Thoracic aorta (tissue), 2 donors: ENCODE measurements at places on chromosomes 7 and 10. TPM values are rescaled to one million over a fixed set of nuclear protein-coding genes. Genes with fewer than 3 reads are reported as not detected.
A peak's percentile ranks its signal among the peaks of the same experiment; 100 is the strongest.

Gene GIMAP7
- total RNA-seq, result 12.6 TPM

Gene WDFY4
- 14.9 TPM for total RNA-seq

Gene ACTR3C
- 6.4 TPM for total RNA-seq

Gene OR9A2
- not detected for total RNA-seq

Gene FOXP2
- 17.6 TPM for total RNA-seq

Gene FKBP9
- 196 TPM for total RNA-seq

Gene ZNF467
- total RNA-seq, result 7.4 TPM

Gene KCNIP2
- total RNA-seq, result 1.2 TPM

Gene FAM24B
- total RNA-seq, result 9.1 TPM

Gene CYP2C8
- not detected for total RNA-seq

Gene VPS50
- total RNA-seq, result 25.3 TPM

Gene ANKRD1
- 2.8 TPM for total RNA-seq

Gene GPR158
- total RNA-seq, result not detected

Gene PRKCQ
- total RNA-seq, result 0.42 TPM

DNA sequence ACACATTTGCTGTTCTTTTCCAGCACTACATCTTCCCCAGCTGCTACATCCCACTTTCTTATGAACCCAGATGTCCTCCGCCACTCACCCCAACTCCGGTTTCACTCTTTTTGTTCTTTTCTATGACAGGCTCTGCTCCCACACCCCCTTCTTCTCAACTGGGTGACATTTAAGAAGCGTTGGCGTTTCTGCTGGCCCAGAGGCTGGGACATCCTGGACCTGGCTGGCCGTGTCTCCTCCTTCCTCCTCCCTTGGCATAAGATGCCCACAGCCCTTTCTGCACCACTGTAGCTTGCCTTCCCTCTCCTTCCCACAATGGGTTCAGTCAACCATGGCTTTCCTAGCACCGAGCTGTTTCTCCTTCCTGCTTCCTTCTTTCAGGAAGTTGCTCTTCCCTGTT is 9.4 kb upstream of the CALML5 start:
- no peak for DNase-seq

GRCh38 chr7:46175221-46175620 is 254.1 kb upstream of the IGFBP3 start:
- DNase-seq, result no peak

- DNase-seq, result no peak
Observed at GRCh38 chr7:136868496-136869000, at the start of gene CHRM2. Gene CHRM2, plus strand, starts transcription at chr7:136868652. Its CDS starts 146,214 bp downstream, at chr7:137014866.

- DNase-seq, result no peak
Observed at GRCh38 chr7:47293884-47294555, 287.9 kb downstream of the TNS3 start.

DNA sequence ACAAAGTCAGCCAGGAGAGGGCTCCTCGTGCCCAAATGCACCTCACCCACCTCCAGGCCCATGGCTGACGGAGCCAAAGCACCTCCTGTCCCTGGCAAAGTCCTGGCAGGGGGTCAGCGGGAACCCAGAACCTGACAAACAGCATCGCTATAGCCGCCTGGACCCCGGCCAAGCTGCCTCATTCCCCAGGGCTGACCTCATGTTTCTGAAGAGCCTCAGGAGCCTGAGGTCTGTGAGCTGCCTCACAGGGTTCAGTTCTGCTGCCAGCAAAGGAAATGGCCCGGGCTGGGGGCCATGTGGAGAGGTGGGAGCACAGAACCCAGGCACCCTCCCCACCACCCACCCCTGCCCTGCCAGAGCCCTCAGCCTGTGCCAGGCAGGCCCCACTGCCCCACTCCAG is 4.2 kb upstream of the NANOS1 start:
- peak; percentile 80 for DNase-seq

DNA sequence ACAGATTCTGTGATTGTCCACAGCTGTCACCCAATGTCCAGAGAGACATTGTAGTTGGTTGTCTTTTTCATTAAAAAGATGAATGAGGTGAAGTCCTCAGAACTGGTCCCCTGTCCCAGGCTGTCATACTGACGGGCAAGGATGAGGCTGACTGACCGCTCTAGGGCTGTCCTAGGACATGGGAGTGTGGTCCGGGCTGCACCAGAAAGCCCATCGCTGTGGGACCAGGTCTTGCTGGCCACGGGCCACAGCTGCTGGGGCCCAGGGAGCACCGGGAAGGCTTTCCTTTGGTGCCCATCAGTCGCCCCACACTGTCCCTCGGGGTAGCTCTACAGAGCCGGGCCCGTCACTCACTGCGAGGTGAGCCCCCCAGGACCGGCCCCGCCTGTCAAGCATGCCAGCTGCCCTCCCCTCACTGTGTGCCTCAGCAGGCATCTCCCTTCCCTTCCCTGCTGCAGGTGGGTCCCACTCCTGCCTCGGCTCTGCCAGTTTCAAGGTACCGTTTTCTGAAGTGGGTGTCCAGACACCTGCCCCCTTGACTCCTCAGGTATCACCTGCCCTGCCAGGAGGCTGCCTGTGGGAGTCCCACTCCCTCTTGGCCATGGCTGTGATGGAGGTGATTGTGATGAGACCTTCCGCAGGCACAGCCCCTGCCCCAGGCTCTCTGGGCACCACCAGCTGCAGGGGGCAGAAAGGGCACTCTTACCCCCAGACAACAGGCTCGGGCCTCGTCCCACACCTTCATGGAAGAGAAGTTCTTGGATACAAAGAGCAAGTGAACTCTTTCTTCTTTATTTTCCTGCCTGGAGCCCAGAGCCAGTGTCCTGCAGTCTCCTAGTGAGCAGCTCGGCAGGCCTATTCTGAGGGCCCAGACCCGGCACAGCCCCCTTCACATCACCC is 21.7 kb downstream of the LRRC27 start:
- no peak for DNase-seq

GRCh38 chr7:116922545-116922944 is 30.8 kb upstream of the ST7 start:
- no peak for DNase-seq

DNA sequence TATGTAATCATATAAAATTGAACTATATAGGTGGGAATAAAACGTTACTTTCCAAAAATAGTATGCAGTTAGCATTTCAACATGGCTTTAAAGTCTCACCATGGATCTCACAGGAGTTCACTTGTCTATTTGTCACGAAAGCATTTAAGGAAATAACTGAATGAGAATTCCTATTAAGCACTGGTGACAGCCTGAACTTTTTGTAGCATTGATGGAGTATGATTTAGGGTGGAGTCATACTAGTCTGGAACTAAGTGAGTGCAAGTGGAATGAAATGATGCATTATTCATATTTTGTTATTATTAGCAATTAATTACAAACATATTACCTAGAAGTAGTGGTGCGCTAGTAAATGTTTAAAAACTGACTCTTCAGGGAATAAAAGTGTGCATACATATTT is 26.0 kb upstream of the HIBADH start:
- no peak for DNase-seq

GRCh38 chr10:86662186-86663045 is 5.9 kb upstream of the LDB3 start:
- no peak for DNase-seq

DNA sequence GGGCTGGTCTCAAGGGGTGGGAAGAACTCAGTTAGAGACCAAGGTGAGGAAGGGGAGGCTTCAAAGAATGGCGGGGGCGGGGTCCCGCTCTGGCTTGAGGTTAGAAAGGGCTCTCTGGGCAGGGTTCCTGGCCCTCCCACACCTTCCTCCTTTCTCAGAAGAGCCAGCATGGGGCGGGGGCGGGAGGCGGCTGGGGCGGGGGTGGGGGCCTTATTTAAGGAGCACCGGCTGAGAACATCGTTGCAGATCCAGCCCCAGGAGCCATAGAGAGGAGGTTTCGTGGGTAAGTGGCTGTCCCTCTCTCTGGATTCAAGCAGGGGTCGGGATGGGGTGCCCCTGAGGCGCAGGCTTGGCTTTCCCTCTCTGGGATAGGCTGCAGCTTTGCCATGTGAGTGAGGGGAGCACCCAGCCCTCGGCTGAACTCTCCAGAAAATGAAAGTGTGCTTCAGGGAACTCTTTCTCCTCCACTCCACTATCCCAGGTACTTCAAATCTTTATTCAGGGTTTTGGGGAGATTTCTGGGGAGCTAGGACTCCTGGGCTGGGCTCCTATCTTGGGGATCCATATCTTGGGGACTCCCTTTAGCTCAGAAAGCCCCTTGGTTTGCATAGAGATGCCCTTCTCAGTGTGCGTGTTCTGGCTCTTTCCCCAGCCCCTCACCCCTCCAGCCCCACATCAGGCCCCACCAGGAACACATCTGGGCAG is 3.3 kb upstream of the CUEDC2 start:
- no peak for DNase-seq

GRCh38 chr7:111050875-111051416 is 40.0 kb upstream of the LRRN3 start:
- DNase-seq, result no peak

DNA sequence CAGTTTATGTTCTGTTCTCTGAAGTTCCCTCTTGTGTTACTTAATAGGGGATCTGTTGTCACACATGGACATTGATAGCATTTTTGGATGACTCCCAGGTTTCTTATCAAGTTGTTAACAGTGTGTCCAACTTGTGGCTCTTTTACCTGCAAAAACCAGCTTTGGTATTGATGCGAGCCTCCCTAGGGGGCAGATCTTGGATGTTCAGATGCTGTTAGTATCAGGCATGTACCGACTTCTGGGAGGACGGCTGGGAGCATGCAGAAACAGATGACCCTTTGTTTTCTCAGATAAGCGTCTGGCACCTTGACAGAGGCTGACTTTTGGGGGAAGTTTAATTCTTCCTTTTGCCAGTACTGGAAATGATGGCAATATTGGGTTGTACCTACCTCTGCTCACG is 2.2 kb downstream of the PLPP4 start:
- DNase-seq, result no peak

DNA sequence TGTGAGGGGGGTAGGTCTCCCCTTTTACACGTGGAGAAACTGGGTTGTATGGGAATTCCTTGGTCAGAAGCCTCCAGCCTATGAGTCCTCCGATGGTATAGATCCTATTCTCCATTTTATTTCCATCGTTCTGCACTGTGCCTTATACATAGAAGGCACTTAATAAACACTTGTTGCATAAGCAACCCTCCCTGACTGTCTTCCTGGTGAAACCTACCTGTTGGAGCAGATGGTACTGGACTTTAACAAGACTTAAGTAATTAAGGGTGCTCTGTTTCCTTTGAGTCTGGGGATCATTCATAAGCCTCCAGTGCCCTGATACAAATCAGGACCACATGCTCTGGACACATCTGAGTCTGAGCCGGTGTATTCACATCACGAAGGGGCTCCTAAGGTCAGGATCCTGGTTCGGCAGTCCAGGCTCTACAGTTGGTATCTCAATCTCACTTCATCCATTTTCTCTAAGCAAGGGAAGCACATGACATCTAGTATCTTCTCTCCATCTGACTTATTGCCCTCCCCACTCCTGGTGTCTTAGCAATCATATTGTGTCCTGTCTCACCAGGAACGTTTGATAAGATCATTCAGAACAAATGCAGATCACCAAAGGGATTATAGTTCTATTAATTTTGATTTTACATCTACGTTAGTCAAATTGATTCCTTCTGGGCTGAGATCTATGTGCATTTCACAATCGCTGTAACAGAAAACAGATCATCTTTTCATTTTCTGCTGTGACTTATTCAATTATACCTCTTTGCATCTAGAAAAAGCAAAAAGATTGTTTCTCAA is 22.8 kb upstream of the EZH2 start:
- DNase-seq, result no peak

DNA sequence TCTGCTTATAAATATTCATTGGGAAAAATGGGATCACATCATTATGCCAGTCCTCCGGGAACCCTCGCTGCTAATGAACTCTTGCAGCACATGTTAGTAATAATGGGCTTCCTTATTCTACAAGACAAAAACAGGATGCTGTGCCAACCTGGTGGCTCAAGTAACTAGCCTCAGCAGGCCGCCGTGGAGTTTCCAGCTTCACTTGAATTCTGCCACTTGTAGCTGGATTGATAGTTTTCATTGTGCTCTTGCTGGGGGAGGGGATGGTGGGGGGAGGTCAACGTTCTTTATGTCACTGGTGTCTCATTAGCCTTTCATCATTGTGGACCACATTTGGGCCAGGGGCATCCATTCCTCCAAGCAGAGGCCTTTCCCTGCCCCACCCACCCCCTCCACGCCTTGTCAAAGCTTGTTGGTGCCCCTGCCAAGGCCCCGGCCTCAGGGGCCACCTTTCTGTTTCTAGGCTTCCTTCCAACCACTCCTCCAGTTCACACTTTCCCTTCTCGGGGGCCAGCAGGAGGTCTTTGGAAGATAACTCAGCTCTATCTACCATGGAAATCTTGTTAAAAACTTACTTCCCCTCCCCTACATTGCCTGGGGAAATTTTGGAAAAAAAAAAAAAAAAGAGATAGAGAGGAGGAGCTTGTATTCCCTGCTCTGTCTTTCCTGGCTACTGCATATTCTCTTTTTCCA is 153.9 kb downstream of the BMPER start:
- no peak for DNase-seq

GRCh38 chr7:51369746-51370145 is 53.1 kb upstream of the COBL start:
- DNase-seq, result no peak

- DNase-seq, result no peak
Observed at GRCh38 chr10:79445977-79446757, 743 bp upstream of the ZCCHC24 start.

DNA sequence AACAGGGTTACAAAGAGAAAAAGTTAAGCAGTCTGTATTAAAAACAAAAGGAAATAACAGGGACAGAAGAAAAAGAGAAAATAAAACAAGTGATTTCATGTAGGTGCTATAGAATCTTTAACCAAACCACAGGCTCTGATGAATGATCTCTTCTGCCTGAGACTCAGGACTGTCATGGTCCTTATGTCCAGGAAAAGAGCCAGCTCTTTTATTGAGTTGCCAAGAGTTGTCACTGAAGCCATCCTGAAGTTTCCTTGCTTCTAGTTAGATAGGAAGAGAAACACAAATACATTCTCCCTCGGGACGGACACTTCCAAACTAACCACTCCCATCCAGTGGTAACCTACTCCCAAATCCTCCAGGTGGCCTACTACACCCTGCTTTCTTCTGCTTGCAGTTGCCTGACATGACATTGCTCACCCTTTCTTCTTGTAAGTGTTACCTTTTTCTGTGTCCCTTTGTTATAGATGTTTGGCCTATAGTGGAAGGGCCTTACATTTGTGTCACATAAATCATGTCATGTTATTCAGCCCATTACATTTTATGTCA is 346.7 kb downstream of the NRG3 start:
- no peak for DNase-seq

GRCh38 chr10:73076360-73077183 is 20.1 kb downstream of the P4HA1 start:
- no peak for DNase-seq

DNA sequence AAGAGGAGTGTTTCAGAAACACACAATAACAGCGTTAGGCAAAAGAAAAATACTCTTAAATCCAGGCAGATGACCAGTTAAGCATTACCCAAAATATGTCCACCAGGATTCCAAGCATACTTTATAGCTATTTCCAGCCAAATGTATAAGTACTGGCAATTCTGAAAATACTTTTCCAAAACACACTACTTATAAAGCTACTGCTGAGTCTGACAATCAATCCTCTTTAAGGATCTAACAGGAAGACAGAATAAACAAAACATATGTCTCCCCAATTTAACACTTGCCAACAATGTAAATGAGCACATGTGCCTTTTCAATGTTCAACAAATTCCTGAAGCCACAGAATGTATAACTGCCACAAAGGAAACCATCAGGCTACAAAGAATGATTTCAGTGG is 370.9 kb downstream of the SORCS1 start:
- no peak for DNase-seq

GRCh38 chr7:101111261-101111660 is 15.6 kb upstream of the SERPINE1 start:
- no peak for DNase-seq

GRCh38 chr10:47035819-47036337 is 124.7 kb downstream of the PTPN20 start:
- DNase-seq, result no peak
